ENCODE measurements at places on chromosomes 6 and 20.
A peak's percentile ranks its signal among the peaks of the same experiment; 100 is the strongest.

GRCh38 chr6:148559848-148560433 is 186.9 kb upstream of the UST start:
- peak; percentile 89 for DNase-seq

- no peak for DNase-seq
Measured at GRCh38 chr6:155411154-155412052, 44.2 kb downstream of the NOX3 start.

DNA sequence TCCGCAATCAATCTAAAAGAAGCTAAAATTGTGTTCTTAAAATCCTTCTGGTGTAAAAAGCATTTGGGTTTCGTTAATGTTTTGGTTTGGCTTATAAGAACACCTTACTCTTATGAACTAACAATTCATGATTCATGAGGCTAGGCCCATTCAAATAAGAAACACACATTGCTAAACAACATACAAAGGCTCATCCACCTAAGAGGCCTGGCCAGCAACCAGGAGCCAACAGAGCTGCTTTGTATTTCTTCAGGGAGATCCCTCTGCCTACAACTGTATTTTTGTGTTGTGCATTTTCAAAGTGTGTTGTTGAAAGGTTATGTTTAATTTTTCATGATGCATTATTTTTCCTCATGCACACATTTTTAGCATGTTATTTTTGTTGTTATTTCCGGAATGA is 98.6 kb downstream of the PTPRK start:
- no peak for DNase-seq

DNA sequence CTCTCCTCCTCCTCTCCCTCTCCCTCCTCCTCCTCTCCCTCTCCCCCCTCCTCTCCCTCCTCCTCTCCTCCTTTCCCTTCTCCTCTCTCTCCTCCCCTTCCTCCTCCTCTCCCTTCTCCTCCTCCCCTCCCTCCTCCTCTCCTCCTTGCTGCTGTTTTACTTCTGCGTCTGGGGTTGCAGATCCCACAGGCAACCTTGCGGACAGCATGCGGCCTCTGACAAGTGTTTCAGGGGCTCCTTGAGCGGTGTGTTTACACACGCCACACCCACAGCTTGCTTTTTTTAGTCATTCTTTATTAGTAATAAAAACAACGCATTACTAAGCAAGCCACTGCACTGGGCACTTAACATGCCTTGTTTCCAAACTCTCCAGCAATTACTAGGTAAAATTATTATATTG is 81.9 kb downstream of the TFAP2C start:
- no peak for DNase-seq

DNA sequence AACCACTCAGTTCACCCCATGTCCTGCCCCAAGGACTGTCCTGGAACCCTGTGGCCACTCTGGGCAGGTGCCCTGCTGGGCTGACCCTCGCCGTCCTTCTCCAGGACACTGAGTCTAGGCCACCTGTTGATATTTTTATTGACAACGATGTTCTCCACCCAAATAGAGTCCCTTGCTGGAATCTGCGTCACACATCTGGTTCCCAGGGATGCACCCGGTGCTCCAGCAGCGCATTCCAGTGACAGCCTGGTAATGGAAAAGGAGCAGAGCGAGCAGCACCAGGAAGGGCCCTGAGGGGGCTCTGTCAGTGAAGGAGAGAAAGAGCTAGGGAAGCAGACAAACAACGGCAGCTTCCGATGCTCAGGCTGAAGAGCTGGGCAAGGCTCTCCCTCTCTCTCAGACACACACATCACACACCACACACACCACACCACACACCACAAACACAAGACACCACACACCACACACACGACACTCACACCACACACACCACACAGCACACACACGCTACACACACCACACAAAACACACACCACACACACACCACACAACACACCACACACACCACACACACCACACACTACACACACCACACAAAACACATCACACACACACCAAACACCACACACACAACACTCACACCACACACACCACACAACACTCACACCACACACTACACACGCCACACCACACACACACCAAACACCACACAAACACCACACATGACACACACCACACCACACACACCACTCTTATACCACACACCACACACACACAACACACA is 117.9 kb upstream of the THBS2 start:
- DNase-seq = peak; percentile 56

- no peak for DNase-seq
Measured at GRCh38 chr20:49711667-49711987, 2.1 kb downstream of the B4GALT5 start.

DNA sequence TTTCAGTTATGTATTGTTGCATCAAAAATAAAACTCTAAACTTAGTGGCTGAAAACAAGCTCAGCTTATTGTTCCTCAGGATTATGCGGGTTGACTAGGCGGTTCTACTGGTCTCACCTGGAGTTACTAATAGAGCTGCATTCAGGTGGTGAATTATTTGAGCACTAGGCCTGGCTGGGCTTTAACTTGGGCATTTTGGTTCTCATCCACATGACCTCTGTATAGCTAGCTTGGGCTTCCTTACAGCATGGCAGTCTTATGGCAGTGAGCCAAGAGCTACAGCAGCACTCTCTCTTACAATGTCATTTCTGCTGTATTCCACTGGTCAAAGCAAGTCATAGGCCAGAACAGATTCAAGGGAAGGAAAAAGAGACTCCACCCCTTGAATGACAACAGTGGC is 1.6 kb downstream of the PGBD1 start:
- no peak for DNase-seq

DNA sequence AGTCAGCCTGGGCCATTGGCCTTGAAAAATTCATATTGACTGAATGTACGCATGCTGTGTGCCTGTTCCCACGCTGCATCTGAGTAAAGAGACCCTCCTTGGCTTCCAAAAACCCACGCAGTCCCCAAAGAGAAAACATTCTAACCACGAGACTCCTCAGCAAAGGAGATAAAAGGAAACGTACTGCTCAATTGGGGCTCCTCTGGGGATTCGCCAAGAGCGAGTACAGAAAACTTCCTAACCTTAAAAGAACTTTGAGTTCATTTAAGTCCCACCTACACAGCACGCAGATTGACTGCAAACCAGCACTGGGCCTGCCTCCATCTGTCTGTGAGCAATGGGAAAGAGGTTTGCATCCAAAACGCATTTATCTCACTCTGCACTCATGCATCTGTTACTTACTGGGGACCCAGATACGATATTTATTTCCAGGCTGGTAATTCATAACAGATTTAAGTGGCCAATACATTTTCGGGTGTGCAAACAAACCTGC is 505.9 kb upstream of the CHD6 start:
- DNase-seq = peak; percentile 21

DNA sequence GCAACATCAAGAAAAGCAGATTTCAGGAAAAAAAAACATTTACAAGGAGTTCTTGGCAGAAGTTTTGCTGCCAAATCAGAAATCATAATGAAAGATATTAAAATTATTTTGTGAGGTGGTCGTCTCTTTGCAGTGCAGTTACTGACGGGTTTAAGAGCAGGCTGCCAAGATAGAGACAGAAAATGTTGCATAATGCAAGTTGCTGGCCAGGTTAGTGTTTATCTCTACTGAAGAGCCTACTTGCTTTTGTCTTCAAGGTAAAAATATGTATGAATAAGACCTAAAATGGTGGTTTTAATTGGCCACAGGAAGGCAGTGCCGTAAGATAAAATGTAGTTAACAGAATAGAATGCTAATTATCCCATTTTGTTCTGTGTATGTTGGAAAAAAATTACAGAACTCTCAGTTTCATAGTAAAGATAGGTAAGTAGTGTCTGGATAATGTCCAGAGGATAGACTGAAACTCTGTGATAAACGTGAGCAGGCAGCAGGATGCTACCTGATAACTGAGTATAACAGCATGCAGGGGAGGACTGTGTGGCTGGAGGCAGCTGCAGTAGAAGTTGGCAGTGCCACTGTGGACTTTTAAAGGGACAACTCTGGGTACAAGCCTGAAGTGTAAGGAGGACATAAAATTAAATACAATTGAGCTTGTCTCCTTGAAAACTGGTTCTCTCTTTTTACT is 13.9 kb downstream of the FOXO3 start:
- no peak for DNase-seq

DNA sequence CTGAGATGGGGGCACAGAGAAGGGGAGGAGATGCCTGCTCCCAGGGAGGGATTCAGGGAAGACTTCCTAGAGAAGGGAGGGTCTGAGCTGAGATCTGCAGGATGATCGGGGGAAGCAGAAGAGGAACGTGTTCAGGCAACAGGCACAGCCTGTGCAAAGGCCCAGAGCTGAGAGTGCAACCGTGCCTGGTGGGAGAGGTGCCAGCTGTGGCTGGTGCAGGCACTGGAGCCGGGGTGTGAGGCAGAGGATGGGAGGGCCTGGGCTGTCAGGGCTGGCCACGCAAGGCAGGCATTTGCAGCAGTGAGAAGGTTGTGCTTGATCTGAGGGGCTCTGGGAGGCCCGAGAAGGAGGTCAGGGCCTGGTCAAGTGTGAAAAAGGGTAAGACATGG is 27.7 kb downstream of the PTGIS start:
- DNase-seq = no peak

DNA sequence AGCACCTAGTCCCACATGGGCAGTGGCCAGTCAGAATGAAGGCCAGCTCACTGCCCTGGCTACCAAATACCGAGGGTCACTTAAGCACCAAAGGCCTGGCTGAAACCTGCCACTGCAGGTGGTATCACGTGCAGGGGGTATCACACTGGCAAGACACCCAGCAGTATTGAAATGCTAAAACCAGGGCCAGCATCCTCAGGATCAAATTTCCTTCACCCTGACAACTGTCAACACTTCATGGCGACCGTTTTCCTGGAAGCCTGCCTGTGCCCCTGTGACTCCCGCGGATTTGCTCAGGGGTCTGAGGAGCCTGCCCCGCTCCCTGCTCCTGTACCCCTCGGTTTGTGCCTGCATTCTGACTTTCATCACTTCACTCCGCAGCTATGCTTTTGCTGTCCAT is 151.1 kb downstream of the TTLL2 start:
- DNase-seq = no peak

DNA sequence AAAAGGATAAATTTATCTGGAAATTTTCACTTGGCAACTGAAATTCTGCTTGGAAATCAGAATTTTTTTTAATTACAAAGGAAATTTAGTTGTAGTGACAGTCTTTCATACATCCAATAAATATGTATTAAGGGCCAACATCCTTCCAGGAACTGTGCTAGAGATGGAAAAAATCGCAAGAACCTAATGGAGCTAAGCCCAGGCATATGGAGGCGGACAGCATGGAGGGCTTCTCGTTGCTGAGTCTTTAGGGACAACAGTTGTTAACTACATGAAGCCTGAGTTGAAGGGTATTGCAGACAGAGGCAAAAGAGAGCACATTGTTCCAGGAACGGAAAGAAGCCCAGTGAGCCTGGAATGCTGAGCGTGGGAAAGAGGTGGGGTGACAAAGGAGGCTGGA is 208.9 kb downstream of the IBTK start:
- DNase-seq = no peak

DNA sequence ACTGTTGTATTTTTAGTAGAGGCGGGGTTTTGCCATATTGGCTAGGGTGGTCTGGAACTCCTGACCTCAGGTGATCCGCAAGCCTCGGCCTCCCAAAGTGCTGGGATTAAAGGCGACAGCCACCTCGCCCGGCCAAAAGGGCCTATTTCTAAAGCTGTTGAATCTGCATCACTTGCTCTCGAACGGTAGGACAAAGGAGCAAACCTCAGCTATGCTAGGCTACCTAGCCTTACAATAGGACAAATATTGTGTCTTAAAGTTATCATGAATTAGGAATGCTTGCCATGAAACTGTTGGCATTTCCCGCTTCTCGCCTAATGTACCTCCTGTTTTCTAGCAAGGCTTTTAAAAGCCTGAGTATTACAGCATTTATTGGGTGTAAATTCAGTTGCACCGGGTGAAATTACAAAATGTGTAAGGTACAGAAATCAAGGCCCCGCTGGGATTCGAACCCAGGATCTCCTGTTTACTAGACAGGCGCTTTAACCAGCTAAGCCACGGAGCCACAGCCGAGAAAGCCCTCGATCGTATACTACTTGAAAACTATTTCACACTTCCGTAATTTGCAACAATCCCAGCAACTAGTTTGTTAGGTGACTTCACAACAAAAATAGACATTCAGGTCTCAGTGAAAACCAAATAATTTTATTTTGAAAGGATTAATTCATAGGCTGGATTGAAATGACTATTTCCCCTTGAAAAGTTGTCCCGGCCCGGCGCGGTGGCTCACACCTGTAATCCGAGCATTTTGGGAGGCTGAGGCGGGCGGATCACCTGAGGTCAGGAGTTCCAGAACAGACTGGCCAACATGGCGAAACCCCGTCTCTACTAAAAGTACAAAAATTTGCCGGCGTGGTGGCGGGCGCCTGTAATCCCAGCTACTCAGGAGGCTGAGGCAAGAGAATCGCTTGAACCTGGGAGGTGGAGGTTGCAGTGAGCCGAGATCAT is 211.6 kb upstream of the ZNF184 start:
- DNase-seq = peak; percentile 49

- DNase-seq = no peak
Measured at GRCh38 chr20:9348747-9349146, 165.6 kb upstream of the LAMP5 start.

GRCh38 chr6:139982195-139982594 is 607.7 kb upstream of the CITED2 start:
- DNase-seq = no peak

DNA sequence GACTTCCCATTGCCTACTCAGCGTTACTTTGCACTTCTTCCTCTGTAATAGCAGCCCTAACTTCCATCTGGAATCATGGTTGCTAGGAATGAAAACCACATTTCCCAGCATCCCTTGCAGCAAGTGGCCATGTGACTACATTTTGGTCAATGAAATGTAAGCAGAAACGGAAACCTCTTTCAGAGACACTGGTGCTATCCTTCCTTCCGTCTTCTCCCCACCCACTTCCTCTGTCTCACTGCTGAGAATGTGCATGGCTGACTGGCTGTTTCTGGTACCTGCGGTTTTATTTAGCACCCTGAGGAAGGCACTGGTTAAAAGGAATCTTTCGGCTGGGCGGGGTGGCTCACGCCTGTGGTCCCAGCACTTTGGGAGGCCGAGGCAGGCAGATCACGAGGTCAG is 107.4 kb downstream of the SCML4 start:
- DNase-seq = no peak

DNA sequence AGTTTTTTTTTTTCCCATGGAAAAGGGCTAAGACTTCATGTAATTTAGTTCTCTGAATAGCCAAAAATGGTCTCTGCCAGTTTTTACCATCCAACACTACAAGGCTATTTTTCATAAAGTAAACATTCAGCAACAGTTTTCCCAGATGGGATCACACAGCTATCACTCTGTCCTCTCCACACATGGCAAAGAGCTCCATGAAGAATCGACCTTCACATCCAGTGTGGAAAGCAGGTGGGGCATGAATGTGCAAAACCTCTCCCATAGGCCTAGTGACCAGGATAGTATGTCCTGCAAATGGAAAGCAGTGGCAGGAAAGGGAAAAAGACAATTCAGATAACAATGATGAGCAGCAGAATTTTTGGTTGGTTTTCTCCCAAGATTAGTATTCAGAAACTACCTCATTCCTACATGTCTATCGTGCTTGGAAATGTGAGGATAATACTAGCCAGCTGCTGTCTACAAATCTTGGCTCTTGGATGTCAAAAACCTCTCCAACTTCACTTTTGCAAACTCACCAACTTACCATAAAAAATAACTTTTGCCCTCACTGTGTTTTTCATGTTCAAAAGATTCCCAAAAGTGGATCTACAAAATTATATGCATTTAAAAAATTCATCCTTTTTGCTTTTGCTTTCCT is 159.7 kb upstream of the MCHR2 start:
- DNase-seq = no peak
